Stimulated activated CD4-positive, alpha-beta T cell treated with anti-CD3 and anti-CD28 coated beads, Interleukin-4, amount 100 ng/mL, for 48 hours (primary cell): ENCODE measurements at places on chromosomes 4 and X.

- no peak for DNase-seq
These were observed 29.8 kb downstream of the CD99L2 start for GRCh38 chrX:150868625-150869024.

- DNase-seq = no peak
These were observed 39.2 kb downstream of the AFAP1 start for GRCh38 chr4:7900334-7900909.

DNA sequence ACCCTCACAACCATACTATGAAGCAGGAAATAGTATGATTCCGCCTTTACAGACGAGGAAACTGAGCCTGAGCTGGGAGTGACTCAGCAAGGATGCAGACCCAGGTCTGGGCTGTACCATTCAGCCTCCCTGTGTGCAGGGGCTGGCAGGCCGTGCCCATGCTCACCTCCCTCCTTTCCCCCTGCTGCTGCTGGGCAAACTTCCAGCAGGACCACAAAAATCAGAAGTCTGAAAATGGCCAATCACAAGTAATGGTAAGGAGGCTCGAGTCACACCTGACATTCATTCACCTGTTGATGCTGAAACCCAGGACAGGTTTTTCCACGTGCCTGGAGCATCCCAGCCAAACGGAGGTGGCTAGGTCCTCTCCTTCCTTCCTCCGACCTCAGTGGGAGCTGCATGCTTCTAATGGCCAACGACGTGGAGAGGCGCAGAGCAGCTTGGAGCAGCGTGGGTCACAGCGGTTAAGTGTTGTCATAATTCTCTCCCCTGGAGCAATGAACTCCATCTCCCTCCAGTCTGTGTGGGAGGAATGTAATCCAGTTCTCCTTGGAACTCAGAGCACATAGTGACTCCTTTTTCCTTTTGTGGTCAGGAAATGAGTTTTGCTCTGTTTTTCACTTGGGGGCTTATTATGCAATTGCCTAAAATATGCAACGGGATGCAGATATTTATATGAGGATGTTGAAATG, 371.7 kb downstream of the BCOR start:
- no peak for DNase-seq

DNA sequence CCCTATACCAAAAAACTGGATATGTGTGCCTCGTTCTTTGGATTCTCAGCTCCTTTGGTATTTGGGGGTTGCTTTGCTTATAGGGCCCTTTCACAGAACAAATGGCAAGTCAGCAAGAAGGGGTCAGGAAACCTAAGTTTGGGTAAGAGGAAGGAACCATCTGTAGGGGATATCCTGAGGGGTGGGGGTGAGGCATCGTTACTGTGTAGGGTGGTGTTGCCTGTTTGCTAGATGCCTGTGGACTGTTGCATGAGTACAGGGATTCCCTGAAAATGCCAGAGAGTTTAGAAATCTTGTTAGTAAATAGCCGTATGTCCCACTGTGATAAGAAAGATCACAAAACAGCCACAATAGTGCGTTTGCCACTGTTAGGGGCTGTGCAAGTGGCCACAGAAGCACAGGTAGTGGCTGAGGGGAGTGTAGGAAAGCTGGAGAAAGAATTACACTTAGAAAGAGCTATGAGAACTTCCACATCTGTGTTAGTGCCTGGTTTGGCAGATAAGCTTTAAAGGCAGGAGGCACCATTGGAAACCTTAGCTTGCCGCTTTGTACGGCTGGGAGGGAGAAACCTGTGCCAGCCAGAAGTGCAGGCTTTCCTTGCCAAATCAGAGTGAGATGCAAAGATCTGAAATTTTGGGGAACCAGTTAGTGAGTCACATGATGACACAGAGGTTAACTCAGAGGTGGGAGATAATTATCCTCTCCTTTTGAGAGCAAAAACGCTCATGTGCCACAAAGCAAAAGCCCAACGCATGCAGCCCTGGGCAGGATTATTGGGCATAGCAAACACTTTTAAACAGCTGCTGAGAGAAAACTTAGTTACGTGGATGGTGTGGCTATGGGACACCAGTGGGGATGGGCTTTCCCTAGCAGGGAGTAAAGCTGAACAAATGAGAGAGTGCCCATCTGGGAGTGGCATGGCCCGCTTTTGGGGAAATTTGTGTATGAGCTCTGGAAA, 343.7 kb downstream of the ARAP2 start:
- no peak for DNase-seq

- DNase-seq = no peak
These were observed 1.3 kb downstream of the ANTXR2 start for GRCh38 chr4:80071604-80072227.
